ENCODE measurements at places on chromosomes 5 and 9. TPM values are rescaled to one million over a fixed set of nuclear protein-coding genes. Genes with fewer than 3 reads are reported as not detected.
A peak's percentile ranks its signal among the peaks of the same experiment; 100 is the strongest.

DNA sequence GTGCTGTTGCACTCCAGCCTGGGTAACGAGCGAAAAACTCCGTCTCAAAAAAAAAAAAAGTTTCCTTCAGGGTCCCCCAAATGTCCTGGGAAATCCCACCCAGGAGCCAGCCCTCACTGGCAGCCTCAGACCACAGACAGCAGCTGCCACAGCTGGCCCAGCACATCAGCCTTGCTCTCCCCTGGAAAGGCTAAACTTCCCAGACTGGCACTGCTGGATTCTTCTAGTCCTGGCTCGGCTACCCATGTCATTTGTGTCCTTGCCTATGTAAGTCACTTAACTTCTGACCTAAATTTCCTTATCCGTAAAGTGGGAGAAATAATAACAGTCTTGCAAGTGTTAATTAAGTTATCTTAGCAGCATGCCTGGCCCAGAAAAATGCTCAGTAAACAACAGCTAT, 8.6 kb upstream of the PRRC2B start:
- DNase-seq, result no peak

GRCh38 chr9:113660196-113660595, 196.7 kb downstream of the RGS3 start:
- no peak for DNase-seq

- no peak for DNase-seq
Measured at GRCh38 chr5:78959767-78960166, 25.3 kb downstream of the ARSB start.

GRCh38 chr9:92850898-92851297, 26.9 kb downstream of the ZNF484 start:
- no peak for DNase-seq

- DNase-seq, result no peak
Measured at GRCh38 chr5:60207040-60207439, 313.5 kb upstream of the PDE4D start.

GRCh38 chr5:89281211-89281610, 398.2 kb upstream of the MEF2C start:
- DNase-seq, result no peak

- peak; percentile 96 for DNase-seq
Measured at GRCh38 chr9:132669698-132670456, at the start of gene DDX31. Gene DDX31, minus strand, starts transcription at chr9:132669983. Its CDS starts 49 bp downstream, at chr9:132669934.

DNA sequence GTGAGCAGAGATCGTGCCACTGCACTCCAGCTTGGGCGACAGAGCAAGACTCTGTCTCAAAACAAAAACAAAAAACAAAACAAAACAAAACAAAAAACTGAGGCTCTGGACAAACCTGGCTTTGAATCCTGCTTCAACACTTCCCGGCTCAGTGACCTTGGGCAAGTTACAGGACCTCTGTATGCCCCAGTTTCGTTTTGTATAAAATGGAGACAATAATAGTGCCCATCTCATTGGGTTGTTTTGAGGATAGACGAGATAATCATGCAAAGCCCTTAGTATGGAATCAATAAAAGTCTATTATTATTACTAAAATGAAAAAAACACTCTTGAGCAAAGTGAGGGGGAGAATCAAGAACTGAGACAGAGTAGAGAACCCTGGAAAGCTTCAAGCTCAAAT, 184.9 kb downstream of the ATP10B start:
- no peak for DNase-seq

- DNase-seq, result no peak
Measured at GRCh38 chr5:143506836-143507552, 103.5 kb upstream of the NR3C1 start.

GRCh38 chr5:172597755-172598155, 43.3 kb upstream of the NEURL1B start:
- DNase-seq, result peak; percentile 82

GRCh38 chr9:35664531-35665470, at the start of gene ARHGEF39:
Gene ARHGEF39, minus strand, starts transcription at chr9:35665195. Its CDS starts 26 bp downstream, at chr9:35665169.
- peak; percentile 93 for DNase-seq

DNA sequence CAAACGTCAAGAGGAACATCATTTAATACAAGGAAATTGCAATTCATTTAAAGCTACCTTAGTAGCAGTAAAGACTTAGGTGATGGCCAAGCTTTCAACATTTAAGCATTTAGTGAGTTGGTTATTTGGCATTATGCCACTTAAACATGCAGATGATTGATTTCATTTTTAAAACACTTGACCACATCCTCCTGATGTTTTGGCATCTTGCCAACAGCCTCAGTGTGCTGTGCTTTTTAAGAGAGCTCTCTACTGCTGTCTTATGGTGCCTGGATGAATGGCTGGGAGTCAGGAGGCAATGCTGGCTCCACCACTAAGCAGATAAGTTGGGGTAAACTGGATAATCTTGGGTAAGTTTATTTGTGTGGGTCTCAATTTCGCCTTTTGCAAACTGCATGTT, 364.5 kb downstream of the MAN2A1 start:
- no peak for DNase-seq

The ANKRD34B gene
- total RNA-seq, result not detected

The SLC31A1 gene
- 15.0 TPM for total RNA-seq

The SLC25A2 gene
- 1.00 TPM for total RNA-seq

The SMIM32 gene
- not detected for total RNA-seq

The EPB41L4B gene
- 0.28 TPM for total RNA-seq

Data from posterior vena cava (tissue), 2 donors.